ENCODE measurements at places on chromosomes 2 and 18. TPM values are rescaled to one million over a fixed set of nuclear protein-coding genes. Genes with fewer than 3 reads are reported as not detected.

The AQP12B gene
- not detected for total RNA-seq

The GPR45 gene
- not detected for total RNA-seq

The IL36G gene
- total RNA-seq, result not detected

The POTEJ gene
- not detected for total RNA-seq

The PRADC1 gene
- 49.1 TPM for total RNA-seq

The IER3IP1 gene
- total RNA-seq, result 16.9 TPM

The SPHKAP gene
- total RNA-seq, result 18.2 TPM

The PNPT1 gene
- total RNA-seq, result 23.8 TPM

The RGPD8 gene
- total RNA-seq, result 22.9 TPM

The PNKD gene
- 32.9 TPM for total RNA-seq

The LGALSL gene
- 18.9 TPM for total RNA-seq

The ACTG2 gene
- 7.9 TPM for total RNA-seq

The R3HDM1 gene
- 17.6 TPM for total RNA-seq

The OSR1 gene
- total RNA-seq, result 20.1 TPM

The KCNJ3 gene
- total RNA-seq, result 1.6 TPM

The TLX2 gene
- total RNA-seq, result not detected

The MARCHF4 gene
- not detected for total RNA-seq

The TIGD1 gene
- 4.6 TPM for total RNA-seq

The SIX2 gene
- 14.4 TPM for total RNA-seq

The CMPK2 gene
- 3.5 TPM for total RNA-seq

The CFAP53 gene
- 0.31 TPM for total RNA-seq

The GKN2 gene
- total RNA-seq, result not detected

The HAT1 gene
- 51.3 TPM for total RNA-seq

The TNFAIP6 gene
- total RNA-seq, result 10.8 TPM

The NT5DC4 gene
- total RNA-seq, result 0.21 TPM

The SAG gene
- not detected for total RNA-seq

The IHH gene
- not detected for total RNA-seq

The CHST10 gene
- 21.4 TPM for total RNA-seq

The SRD5A2 gene
- 0.10 TPM for total RNA-seq

The MOGAT1 gene
- not detected for total RNA-seq

The PSMA8 gene
- total RNA-seq, result not detected

The PAX8 gene
- not detected for total RNA-seq

The MSTN gene
- total RNA-seq, result 31.1 TPM

The GIGYF2 gene
- 102 TPM for total RNA-seq

The CNGA3 gene
- 0.51 TPM for total RNA-seq

The AKAIN1 gene
- not detected for total RNA-seq

The TRPM8 gene
- not detected for total RNA-seq

The UGT1A6 gene
- total RNA-seq, result 9.6 TPM

The CBLN2 gene
- total RNA-seq, result 0.41 TPM

The SULT1C2 gene
- 0.92 TPM for total RNA-seq

The ALPG gene
- not detected for total RNA-seq

The MC2R gene
- total RNA-seq, result not detected
